ENCODE measurements at places on chromosomes 3 and 15.

DNA sequence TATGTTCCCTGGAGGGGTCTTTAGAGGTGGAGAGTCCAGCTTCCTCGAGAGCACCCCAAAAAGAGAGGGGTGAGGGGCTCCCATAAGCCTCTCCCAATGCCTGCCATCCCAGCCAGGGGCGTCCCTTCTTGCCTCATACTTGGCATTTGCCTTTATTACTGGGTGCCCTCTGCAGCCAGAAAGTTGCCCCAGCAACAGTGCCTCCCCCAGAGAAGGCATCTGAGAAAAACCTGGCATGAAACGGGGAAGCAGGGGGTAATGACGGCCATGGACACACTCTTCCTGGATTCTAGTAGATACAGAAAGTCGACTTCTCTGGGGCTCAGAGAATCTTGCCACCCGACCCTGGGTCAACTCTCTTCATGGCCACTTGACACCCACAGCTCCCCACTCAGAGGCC, 90.1 kb downstream of the PCSK6 start:
- no peak for DNase-seq

- peak; percentile 49 for DNase-seq
Measured at GRCh38 chr3:111152496-111152895, 80.9 kb downstream of the NECTIN3 start.

DNA sequence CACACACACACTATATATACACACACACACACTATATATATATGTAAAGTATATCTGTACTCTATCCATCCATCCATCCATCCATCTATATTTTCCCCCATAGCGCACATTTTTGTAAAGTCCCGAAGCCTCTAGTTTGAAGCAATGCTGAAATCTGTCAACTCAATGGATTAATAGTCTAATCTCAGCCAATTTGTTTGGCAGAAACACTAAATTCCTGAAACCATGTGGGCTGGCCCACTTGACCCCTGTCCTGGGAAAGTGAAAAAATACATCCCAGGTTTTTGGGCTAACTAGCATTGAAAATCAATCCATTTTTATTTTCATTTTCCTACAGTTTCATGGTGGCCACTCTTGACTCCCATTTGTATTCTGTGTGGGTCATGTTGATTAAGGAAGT, 166.7 kb downstream of the SLCO3A1 start:
- DNase-seq, result no peak

GRCh38 chr3:30438126-30438525, 168.3 kb upstream of the TGFBR2 start:
- DNase-seq, result no peak

DNA sequence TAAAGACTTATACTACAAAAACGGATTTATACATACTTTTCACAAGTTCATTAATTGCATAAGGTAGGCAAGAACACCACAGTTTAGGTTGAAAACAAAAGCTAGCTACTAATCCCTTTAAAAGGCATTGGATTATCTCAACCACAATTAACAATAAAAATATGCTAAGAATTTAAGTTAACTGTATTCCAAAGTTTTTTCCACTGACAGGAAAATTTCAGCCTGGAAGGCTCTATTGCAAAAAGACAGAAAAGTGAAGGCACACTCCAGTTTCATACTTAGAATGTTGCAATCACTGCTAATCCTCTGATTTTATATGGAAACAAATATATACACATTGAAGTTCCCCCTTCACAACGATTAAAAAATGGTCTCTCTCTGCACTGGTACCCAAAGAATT, 71.5 kb downstream of the TJP1 start:
- DNase-seq, result no peak

- DNase-seq, result no peak
Measured at GRCh38 chr15:100905850-100906249, 13.3 kb upstream of the LRRK1 start.

DNA sequence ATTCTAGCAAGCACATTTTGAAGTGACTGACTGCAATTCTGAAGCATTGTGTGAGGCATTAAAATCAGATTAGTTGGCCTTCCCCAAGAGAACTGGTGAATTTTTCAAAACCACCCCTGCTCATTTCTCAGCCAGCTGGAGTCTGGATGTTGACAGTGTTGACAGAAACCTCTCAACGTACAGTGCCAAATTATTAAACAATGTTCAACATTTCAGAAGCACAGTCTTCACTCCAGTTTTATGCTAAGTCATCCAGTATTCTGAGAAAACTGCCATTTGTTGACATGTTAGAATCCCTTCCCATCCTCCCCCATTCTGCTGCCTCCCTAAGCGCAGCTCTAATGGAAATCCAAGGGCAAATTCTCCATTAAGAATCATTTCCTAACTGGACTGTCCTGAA, 369.3 kb upstream of the TRIM42 start:
- DNase-seq, result no peak

- no peak for DNase-seq
Measured at GRCh38 chr15:59154243-59154642, 49.3 kb downstream of the CCNB2 start.
